ENCODE measurements at places on chromosomes 12 and 14.

- DNase-seq, result no peak
Measured at GRCh38 chr12:63949902-63950301, 105.4 kb downstream of the SRGAP1 start.

DNA sequence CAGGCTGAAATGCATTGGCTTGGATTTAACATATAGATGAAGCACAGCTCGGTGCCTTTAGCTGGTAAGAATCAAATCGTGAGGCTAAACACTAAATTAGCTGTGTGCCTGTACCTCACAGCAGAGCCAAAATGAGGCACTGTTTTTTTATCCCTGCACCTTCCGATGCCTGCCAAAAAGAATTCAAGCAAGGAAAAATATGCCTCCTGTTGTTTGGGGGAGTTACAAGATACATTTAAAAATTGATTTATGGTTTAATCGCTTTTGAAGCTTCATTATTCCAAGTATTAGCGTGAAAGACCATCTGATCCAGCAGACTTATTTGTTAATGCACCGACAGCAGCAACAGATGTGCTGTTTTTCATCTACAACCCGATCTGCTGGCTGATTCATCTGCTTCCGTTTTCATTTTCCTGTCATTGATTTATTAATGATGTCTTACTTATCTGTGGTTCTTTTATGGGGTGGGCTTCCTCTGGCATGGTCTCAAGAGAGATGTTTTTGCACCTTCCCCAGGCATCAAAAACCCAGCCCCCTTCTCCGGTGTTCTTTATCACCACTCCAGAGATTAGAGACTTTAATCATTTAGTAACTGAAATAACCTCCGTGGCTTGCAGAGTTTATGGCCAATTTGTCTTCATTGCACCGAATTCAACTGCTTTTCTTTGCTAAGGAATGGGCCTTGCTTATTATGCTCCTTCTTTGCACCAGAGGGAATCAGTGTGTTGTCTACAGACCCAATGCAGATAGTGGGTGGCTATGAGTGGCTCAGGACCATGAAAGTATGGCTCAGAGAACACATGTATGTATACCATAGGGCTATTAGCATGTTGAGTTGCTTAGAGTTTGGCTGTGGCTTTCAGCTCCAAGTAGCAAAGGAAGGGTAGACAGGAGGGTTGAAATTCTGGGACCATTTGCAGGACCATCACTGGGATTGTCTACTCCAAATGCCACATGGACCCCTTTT lies 166.8 kb upstream of the TMEM260 start:
- peak; percentile 15 for DNase-seq

GRCh38 chr12:110750784-110751461 lies 8.2 kb upstream of the PPP1CC start:
- DNase-seq, result no peak

- DNase-seq, result no peak
Measured at GRCh38 chr12:122687086-122687485, 16.1 kb downstream of the HCAR2 start.

DNA sequence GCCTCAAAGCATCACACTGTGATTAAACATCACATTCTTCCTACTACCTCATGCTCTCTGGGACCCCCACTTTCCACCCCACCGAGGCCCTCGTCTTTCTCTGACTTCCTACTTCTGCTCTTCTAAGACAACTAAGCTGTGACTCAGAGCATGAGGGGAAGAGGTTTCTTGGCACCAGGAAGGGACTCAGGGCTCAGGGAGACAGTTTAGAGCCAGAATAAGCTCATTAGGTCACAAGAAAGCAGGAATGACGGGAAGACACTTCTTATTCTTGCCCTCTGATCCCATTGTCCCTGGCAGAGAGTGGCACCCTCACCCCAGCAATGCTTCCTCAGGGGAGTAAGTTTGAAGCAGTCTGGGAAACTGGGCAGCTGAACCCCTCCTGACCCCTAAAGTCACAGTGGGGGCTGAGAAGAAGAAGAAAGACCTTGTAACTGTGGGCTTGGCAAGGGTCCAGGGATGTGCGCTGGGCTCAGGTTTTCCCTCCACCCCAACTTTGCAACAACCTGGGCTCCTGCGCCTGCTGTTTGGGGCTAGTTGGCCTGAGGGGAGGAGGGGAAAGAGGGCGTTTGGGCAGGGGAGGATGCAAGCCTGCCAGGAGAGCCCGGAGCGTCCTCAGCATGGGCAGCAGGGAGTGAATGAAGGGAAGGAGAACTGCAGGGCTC lies 64.6 kb upstream of the ACTN1 start:
- DNase-seq, result peak; percentile 87

DNA sequence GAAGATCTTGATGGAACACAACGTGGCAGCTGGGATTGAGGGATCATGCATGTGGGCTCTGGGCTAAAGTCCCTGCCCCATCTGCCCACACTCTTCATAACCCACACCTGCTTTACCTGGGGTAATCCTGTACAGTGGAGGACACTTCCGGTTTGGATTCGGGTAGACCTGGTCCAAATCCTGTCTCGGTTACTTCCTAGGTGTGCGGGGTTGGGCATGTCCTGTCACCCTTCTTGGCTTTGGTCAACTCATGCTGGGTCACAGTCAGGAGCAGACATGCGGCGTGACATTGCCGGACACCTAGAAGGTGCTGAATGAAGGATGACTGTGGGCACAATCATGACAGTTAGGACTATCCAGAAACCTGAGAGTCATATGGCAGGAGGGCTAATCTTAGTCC lies 30.7 kb upstream of the WSCD2 start:
- DNase-seq, result no peak

DNA sequence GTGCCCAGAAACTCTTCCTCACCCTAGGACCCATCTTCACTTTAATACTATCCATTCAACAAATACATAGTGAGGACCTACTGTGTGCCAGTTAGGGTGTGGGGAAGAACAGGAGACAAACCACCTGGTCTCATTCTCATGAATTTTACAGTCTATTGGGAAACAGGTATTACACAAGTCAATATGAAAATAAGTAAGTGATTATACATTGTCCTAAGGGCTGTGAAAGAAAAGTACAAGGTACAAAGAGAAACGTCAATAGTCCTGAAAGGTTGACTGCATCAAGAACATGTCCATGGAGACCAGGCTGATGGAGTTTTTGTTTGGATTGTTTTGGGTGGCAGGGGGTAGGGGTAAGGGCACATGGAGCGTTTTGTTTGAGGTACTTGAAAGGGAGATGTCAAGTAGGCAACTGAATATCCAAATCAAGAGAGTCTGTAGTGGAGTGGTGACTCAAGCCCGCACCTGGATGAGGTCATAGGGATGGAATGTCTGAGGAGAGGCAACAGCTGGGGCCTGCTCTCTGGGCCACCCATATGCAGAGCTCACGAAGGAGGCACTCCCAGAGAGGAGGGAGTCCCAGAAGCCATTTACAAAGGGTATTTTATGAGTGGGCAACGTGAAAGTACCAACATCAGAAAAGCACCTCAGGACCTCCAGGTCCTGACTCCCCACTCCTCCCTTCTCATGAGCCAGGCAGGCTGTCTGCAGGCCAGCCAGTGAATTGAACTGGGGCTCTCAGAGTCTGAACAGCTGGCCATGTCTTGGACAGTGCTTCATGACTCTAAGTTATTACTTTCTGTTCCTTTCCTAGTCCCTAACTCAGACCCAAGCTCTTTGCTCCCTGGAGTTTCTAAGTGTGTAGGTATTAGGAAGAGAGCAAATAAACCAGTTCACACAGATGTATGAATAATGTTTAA lies 272.0 kb downstream of the ZFP36L1 start:
- no peak for DNase-seq

DNA sequence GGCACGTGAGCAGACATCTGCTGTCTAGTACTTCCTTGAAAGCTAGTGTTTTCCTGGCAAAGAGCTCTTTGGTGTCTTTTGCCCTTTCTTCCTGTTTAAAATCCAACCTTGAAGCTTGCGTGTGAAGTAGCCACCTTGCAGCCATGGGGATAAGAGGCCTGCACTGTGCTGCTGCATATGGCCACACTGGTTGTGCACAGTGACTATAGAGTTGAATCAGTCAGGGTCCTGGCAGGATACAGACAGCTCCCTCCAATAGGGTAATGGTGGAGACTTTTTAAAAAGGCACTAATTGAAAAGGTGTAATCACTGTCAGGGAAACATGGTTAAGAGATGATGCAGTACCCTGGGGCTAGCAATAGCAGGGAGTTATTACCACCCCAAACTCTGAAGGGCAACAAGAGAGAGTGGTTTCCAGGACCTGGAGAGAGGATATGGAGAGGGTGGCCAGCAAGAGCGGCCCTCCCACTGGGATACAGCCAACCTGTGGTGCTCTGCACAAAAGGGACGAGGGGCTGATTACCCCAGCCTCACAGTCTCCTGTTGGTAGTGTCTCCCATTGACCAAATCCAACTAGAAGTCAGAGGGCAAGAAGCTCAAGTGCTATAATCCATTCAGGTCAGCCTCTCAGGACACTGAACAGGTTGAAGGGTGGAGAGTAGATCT lies 4.8 kb upstream of the GLT8D2 start:
- no peak for DNase-seq

GRCh38 chr14:81436296-81437138 lies 36.4 kb upstream of the STON2 start:
- peak; percentile 51 for DNase-seq

- no peak for DNase-seq
Measured at GRCh38 chr14:64409126-64409920, 21.2 kb downstream of the MTHFD1 start.

- DNase-seq, result no peak
Measured at GRCh38 chr14:68393259-68393658, 399.6 kb downstream of the ZFP36L1 start.

- no peak for DNase-seq
Measured at GRCh38 chr12:132191715-132192553, 47.7 kb downstream of the NOC4L start.

- no peak for DNase-seq
Measured at GRCh38 chr12:15318841-15319240, 3.5 kb upstream of the PTPRO start.

GRCh38 chr14:25400607-25401206 lies 350.8 kb upstream of the STXBP6 start:
- peak; percentile 42 for DNase-seq

DNA sequence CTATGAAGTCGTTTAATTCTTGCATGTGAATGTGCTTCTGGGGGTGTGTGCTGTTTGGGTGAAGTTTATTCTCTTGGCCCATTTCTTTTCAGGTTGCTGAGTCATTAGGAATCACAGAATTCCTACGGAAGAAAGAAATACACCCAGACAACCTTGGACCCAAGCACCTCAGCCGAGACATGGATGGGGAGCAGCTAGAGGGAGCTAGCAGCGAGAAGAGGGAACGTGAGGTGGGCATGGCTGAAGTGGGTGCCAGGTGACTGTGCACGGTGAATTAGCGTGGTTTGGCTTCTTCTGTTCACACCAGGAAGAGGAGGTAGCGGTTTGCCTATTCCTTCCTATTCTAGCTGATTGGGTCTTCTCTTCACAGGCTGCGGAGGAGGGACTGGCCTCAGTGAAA lies 19.2 kb downstream of the ZNF839 start:
- DNase-seq, result no peak

All from kidney capillary endothelial cell (primary cell).